ENCODE measurements at places on chromosomes 6 and 20.
A peak's percentile ranks its signal among the peaks of the same experiment; 100 is the strongest.

DNA sequence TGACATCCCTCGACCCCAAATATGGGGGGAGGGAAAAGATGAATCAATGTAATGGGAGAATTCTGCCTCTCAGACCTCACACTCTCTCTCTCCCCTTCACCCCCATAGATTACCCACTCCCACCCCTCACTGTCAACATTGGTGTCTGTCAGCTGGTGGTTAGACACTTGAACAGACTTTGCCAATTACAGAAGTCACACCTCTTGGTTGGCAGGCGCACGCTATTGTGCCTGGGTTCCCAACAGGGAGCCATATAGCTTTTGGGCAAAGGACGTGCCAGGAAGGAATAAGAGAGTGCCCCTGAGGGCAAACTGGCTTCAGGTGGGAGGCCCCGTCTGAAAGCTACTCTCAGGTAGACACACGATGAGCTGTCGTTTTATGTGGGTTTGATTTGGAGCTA is 54.1 kb upstream of the FYN start:
- no peak for DNase-seq

- DNase-seq, result no peak
Measured at GRCh38 chr20:22825076-22825475, 210.0 kb upstream of the SSTR4 start.

- DNase-seq, result no peak
Measured at GRCh38 chr6:43903739-43904290, 133.8 kb downstream of the VEGFA start.

GRCh38 chr20:19750101-19750606 is 7.9 kb upstream of the RIN2 start:
- DNase-seq, result no peak

DNA sequence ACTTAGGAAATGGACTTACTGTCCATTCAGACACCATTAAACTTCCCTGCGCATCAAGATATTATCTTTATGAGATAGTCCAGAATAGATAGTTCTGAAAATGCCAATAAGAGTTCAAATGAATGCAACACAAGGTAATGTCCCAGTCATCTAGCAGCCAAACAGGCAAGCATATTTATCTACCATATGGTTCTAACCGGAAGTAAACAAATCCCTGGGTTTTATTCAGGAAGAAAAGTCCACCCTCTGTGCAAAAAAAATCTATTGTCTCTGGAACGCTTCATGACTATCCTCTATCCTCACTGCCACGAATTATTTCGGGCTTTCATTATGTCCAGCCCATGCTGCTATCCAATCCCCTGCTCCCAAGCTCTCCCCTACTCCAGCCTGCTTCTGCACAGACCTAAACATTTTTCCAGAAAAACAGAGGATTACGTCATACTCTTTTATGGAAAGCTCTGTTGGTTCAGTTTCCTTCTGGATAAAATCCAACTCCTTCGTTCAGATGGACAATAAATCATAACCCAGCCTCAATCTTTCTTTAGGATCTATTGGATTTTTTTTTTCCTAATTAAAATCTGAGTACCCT is 11.4 kb downstream of the PPIL6 start:
- DNase-seq, result no peak

DNA sequence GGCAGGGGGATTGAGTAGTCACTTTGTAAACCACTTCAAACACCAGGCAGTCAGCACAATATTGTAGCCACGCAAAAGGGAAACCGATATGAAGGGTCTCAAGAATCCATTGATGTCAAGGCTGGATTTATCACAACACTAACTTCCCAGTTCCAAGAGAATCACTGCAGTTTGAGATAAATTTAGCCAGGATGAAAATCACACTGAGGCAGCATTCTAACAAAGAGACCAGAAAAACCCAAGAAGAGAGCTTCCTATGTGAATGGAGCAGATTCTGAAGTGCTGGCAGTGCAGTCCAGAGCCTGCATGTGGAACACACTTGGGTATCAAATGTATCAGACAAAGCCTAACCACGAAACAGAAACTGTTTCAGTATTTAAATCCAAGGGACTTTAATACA is 84.6 kb downstream of the KIF16B start:
- no peak for DNase-seq

- DNase-seq, result no peak
Measured at GRCh38 chr6:111922454-111923297, 49.4 kb upstream of the FYN start.

DNA sequence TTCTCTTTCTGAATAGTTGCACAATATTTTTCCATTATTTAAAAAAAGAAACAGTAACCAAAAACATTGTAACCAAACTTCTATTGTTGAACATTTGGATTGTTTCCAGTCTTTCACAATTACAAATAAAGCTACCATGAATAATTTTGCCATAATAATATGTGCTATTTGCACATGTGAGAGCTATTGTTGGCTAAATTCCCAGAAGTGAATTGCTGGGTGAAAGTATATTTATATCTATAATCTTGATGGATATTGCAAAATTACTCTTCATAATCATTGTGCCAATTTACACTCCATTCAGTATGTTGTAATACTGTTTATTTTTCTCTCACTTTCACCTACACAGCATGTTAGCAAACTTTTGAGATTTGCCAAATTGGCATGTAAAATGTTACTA is 36.6 kb upstream of the SLC22A16 start:
- no peak for DNase-seq

- no peak for DNase-seq
Measured at GRCh38 chr20:63829945-63830835, 874 bp downstream of the ZBTB46 start.

- no peak for DNase-seq
Measured at GRCh38 chr6:5384276-5384675, 123.0 kb downstream of the FARS2 start.

- DNase-seq, result no peak
Measured at GRCh38 chr6:120320481-120321162, 971.1 kb upstream of the MAN1A1 start.

- DNase-seq, result no peak
Measured at GRCh38 chr20:23180451-23180921, 94.4 kb upstream of the CD93 start.

- no peak for DNase-seq
Measured at GRCh38 chr6:4225161-4225872, 89.9 kb upstream of the ECI2 start.

DNA sequence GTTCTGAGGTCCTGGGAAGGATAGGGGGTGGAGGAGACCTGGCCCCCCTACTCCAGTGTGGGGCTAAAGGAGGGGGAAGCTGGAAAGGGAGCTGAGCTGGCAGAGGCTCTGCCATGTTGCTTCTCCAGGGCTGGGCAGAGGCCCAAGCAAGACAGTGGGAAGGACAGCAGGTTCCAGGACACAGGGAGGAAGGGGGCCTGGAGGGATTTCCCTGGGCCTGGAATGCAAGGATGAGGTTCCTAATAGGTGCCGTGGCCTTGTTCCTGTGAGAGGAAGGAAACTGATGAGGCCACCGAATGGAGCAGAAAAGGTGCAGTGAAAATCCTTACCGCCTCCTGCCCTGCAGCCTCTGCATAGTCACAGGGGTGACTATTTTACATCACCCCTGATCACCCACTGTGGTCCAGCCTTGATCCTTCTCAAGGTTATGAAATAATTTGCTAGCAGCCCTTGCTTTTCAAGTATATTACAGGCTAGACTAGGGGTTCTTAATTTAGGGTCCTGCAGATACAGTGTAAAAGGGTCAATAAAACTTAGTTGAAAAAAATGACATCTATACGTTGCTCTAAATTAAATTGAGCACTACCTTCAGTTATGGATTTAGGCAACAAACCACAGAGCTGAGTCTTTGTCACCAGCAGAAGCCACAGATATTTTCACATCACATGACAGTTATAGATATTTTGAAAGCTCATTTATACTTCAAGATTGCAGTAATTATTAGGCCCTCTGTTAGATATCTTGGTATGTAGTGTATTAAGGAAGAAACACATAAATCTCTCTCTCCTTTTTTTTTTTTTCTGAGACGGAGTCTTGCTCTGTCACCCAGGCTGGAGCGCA is 45.7 kb upstream of the RNF24 start:
- DNase-seq, result no peak

- DNase-seq, result no peak
Measured at GRCh38 chr20:20454850-20455627, 87.1 kb downstream of the INSM1 start.

DNA sequence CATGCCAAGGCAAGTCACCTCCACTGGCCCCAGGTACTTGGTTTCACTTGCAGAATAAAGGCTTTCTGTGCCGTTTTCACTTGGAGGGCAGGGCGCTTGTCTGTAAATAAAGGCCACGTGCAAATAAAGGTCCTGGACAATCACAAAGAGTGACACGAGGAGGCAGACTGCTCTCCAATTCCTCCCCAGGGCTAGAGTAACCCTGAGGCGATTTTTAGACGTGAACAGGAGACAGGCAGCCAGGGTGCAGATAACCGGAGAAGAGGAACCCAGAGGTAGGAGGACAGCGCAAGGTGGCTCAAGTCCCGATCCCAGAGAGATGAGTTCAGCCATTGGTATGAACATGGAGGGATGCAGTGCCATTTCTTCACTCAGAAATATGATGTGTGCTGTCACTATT is 327.4 kb downstream of the KIF16B start:
- no peak for DNase-seq

DNA sequence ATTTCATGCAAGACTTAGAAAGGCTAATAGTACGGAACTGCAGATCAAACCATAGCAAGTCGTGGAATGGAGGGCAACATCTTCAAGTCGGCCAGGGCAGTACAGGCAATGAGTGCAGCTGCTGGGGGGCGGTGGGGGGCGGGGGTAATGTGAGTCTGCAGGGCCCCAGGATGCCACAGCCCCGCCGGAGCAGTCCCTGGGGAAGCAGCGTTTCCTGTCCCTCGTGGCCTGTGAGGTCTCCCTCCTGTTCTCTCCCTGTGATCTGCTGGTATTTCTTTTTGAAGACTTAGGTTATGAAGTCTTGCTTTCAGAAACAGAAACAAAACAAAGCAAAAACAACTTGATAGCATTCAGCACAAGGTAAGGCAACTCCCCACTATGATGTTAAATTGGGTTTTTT is 351.9 kb downstream of the FOXA2 start:
- no peak for DNase-seq

- no peak for DNase-seq
Measured at GRCh38 chr6:37882724-37883413, 63.3 kb downstream of the ZFAND3 start.

DNA sequence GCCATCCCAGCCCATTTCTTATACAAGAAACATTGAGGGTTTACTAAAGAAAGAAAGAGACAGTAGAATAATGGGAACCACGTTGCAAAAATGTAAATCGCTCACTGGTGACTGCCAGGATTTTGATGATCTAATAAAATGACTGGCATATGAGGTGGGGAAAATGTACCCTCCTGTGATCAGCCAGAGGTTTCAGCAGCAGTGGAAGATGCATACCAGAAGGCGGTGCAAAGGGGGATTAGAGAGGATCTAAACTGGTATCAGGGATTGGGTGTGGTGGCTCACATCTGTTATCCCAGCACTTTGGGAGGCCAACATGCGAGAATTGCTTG is 60.8 kb upstream of the DDR1 start:
- no peak for DNase-seq

GRCh38 chr6:10837622-10837994 is 731 bp downstream of the MAK start:
- DNase-seq, result peak; percentile 20

DNA sequence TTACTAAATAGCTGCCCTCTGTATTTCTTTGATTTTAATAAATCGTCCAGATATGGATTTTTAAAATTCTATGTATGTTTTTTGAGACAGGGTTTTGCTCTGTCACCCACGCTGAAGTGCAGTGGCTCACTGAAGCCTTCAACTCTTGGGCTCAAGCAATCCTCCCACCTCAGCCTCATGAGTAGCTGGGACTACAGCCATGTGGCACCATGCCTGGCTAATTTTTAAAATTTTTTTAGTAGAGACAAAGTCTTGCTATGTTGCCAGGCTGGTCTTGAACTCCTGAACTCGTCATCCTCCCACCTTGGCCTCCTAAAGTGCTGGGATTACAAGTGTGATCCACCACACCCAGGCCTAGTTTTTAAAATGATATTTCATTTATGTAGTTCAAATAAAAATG is 47.4 kb upstream of the DDR1 start:
- no peak for DNase-seq

- no peak for DNase-seq
Measured at GRCh38 chr6:167738386-167738785, 88.3 kb upstream of the AFDN start.

GRCh38 chr20:17698384-17698783 is 1.4 kb upstream of the BANF2 start:
- DNase-seq, result no peak

GRCh38 chr20:43720007-43720406 is 6.8 kb downstream of the GTSF1L start:
- no peak for DNase-seq

DNA sequence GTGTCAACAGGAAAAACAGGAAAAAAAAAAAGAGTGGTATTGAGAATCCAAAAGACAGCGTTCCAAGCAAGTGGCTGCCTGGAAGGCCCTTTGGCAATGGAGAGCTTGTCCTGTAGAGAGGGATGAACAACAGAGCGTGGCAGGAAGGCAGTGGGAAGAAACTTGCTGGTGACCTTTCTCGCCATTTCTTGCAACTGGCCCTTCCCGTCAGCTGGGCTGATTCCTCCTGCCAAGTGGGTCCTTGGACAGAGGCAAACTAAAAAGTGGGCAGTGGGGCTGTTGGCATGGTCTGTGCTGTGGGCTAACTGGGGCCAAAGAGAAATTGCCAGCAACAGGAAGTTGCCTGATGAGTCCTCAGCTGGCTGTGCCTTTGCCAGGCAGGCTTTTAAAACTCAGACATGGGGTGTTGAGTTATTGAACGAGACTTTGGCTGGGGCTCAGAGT is 43.9 kb upstream of the CLDN20 start:
- DNase-seq, result no peak

GRCh38 chr20:8043687-8044282 is 24.2 kb upstream of the TMX4 start:
- no peak for DNase-seq

DNA sequence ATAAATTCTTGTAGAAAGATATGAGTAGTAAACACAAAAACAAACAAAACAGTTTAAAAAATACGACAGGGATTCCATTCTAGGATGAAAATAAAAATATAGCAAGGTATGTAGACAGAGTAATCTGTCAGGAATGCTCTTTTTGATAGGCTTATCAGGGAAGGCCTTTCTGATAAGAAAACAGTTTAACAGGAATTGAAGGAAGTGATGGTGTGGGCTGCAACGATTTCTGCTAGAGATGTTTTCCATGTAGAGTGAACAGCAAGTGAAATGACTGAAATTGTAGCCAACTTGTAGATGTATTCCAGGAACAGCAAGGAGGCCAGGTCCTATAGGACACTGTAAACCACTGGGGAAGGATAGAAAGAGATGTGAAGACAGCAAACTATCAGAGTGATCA is 689.7 kb upstream of the GJE1 start:
- DNase-seq, result no peak
